Fibroblast of skin of left biceps (primary cell): ENCODE measurements at places on chromosomes 7 and 10.

DNA sequence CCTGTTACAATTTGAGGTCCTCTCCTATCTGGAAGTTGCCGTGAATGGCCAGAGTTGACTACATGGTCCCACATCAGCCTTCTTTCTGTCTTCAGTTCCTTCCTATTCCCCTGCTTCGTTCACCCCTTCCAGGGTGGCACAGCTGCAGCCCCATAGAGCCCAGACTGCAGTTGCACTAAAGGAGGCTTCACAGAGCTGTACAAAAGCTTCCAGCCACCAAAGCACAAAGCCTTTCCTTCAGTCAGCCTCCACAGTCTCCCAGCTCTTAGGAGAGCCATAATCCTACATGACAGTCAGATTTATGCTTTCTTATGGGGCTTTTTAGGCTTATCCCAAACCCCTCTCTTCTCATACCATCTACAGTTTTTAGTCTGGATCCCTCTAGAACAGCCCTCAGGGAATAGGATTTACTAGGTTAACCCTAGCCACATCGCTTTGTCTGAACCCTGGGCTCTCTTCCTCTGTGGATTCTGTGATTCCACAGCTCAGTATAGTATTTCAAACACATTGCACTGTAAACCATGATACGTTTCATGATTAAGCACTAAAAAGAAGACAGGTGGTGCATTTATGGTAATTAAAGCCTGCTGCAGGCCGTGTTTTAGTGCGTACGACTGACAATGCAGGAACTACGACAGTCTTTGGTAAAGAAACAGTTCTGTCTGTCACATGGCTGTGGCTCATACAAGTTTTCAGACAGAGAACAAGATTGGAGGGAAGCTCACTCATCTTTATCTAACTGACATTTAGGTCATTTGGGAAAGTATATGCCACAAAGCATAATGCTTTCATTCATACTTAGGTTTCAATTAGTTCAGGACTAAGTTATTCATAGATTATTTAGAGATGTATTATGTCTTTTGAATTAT, 208.3 kb upstream of the KMT2E start:
- DNase-seq = no peak

- no peak for DNase-seq
Observed at GRCh38 chr10:115996031-115996430, 277.0 kb downstream of the GFRA1 start.

GRCh38 chr7:21159506-21159905, 268.4 kb upstream of the SP4 start:
- no peak for DNase-seq

GRCh38 chr7:31190906-31191305, 138.8 kb downstream of the ADCYAP1R1 start:
- no peak for DNase-seq

DNA sequence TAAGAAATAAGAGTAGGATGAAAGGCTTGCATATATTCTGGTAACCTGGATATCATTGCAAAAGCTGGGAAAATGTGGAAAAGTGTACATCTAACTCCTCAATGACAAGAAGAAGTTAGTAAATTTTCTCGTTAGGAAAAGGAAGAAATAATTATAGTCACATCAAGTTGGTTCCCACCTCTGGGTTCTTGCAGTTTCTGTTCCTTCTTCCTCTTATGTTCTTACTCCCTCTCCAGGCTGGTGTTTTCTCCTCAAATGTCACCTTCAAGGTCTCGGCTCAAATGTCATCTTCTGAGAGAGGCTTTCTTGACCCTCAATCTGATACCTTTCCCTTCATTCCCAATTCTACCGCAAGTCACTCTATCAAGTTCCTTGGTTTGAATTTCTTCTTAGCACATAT, 64.4 kb downstream of the ENTPD1 start:
- DNase-seq = no peak

DNA sequence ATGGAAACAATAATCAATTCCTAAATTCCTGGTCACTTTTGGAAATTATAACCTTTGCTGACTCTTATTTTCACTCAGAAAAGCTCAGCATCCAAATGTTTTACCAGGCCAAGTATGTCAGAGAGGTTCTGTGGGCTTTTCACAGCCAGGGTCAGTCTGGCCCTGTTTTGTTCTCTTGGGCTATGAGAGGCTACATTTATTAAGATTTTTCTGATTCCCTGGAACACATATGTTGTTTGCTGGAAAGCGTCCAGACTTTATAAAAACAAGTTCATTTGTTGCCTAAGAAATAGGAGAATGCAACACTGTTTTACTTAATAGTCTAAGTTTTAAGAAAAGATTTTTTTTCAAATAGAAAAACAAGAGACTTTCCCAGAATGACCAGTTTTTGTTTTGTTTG, 238.4 kb upstream of the PLXDC2 start:
- no peak for DNase-seq

DNA sequence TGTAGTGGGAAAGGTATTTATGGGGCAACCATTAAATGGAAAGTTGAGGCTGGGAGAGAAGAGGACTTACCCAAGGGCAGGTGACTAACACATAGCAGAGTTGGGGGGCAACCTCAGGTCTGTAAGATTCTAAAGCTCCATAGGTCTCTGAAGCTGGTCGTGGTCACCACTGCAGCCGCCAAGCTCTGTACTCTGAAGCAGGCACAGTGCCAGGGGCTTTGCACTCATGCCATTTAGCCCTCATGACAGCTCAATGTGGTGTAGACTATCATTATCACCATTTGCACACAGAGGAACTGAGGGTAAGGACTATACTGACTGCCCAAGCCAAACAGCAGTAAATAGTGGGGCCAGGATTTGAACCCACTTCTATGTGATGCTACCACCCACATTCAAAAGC, 32.5 kb upstream of the TMEM273 start:
- DNase-seq = no peak

DNA sequence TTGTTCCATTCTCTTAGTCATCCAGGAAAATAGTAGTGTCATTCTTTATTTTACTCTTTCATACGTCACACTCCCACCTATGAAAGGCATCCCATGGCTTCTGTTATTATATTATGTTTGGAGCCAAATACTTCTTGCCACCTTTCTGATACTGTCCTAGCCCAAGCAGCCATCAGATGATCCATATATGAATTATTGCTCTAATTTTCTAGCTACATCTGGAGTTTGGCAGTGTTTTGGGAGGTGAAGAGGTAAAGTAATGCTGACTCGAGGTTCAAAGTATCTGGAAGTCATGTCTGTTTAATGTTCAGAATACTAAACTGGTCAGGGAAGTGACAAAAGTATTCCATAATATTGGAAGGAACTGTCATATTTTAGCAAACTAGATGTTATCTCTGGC, 362.5 kb downstream of the GPR37 start:
- no peak for DNase-seq

DNA sequence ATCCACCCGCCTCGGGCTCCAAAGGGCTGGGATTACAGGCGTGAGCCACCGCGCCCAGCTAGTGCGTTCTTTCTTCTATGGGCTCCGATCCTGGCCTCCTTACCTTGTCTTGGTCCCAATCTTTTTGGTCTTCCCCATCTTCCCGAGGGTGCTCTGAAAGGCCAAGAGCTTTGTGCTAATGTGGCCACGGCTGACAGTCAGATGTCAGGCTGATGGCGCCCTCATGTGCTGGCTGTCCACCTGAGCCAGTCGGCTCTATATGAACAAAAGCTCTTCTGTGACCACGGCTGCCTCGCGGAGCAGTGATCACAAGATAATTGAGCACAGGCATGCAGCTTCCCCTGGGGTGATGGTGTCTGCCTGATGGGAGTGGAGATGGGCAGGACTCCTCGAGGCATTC, 11.0 kb upstream of the AHCYL2 start:
- no peak for DNase-seq

DNA sequence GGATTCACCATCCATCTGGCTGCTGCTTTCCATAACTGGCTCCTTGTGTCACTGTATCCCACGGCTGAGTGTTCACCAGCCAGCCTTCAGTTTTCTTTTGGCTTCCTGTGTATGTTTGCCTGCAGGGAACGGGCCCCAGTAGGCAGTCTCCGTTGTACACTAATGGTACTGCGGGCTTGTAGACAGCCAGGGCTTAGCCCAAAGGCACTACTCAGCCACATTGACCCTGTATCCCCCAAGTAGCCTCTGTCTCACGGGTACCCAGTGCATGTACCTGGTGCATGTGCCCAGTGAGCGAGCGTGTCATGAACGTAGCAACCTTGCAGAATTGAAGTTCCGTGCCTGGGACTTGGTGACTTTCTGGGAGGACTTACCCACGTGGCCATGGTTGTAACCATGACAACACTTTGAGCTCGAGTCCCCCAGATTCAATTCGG, 6.1 kb downstream of the PFKFB3 start:
- DNase-seq = no peak

- DNase-seq = no peak
Observed at GRCh38 chr7:53095731-53096501, 60.5 kb downstream of the POM121L12 start.

- no peak for DNase-seq
Observed at GRCh38 chr10:102644066-102644645, at the start of gene TRIM8. Gene TRIM8 (plus strand): TSS chr10:102644479. CDS start chr10:102644618, 139 bp downstream.

DNA sequence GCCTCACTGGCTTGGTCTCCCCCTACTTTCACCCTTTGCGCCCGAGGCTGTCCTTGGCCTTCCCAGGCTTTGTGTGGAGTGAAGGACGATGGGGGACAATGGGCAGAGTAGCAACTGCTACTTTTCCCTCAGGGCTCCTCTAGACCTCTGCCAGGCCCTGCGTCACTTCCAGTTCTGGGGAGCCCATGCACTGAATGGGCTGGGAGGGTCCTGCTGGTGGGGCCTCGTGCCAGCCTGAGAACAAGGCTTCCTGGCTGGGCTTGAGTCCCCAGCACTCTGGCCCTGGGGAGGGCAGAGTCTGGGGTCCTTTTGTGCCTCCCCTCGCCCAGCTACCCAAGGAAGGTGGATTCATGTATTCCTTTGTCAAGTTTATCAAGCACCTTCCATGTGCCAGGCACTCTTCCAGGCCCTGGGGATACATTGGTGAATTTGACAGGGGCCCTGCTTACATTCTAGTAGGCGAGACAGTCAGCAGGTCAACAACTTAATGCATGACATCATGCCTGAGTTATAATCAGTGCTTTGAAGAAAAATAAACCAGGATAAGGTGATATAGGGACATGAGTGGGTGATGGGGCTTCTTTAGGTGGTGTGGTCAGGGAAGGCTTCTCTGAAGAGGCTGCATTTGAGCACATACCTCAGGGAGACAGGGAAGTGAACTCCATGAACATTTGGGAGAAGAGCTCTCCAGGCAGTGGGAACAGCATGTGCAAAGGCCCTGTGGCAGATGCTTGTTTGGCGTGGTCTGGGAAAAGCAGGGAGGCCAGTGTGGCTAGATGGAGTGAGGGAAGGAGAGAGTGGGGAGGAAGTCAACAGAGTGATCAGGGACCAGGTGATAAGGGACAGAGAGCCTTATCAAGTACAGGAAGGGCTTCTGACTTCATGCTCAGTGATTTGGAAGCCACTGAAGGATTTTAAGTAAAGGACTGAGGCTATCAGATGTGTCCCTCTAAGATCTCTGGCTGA, 14.1 kb downstream of the ZMIZ1 start:
- DNase-seq = no peak

DNA sequence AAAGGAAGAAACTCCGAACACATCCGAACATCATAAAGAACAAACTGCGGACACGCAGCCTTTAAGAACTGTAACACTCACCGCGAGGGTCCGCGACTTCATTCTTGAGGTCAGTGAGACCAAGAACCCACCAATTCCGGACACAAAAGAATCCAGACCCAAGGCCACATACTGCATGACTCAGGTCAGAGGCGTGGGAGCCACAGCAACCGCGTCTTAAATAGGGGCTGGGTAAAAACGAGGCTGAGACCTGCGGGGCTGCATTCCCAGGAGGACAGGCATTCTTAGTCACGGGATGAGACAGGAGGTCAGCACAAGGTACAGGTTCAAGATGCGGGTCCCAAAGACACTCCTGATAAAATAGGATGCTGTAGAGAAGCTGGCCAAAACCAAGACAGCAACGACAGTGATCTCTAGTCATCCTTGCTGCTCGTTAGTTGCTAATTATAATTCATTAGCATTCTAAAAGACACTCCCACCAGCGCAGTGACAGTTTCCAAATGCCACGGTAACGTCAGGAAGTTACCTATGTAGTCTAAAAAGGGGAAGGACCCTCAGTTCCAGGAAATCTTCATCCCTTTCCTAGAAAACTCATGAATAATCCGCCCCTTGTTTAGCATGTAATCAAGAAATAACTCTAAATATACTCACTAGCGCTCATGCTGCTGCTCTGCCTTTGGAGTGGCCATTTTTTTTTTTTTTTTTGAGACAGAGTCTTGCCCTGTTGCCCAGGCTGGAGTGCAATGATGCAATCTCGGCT, 19.3 kb downstream of the AP5Z1 start:
- DNase-seq = no peak

GRCh38 chr7:36029853-36030515, 123.1 kb upstream of the EEPD1 start:
- no peak for DNase-seq

- DNase-seq = no peak
Observed at GRCh38 chr10:42969147-42969546, 107.7 kb upstream of the RET start.

DNA sequence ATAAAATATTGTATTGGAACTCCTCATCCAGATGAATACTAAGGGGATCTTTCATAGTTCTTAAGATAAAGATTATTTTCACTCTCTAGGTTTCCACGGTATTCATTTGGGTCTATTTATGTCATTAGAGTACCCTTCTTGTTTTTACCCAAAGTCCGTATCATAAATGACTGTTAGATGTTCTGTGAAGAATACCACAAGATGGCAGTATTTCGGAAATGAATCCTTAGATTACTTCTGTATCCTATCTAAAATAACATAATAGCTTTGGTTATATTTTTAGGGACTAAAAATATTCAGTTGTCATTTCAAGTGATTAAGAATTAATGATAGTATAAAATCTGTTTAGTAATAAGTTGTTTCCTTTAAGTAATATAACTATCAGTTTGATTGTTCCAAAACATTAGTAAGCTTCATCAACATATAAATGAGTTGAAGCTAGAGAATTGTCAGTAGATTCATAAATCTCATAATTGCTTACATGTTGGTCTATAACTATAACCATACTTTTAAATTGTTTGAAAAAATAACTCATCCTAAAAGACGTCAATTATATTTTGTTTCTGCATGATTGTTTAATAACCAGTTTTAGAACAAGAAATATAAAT, 337.5 kb upstream of the KCND2 start:
- no peak for DNase-seq

DNA sequence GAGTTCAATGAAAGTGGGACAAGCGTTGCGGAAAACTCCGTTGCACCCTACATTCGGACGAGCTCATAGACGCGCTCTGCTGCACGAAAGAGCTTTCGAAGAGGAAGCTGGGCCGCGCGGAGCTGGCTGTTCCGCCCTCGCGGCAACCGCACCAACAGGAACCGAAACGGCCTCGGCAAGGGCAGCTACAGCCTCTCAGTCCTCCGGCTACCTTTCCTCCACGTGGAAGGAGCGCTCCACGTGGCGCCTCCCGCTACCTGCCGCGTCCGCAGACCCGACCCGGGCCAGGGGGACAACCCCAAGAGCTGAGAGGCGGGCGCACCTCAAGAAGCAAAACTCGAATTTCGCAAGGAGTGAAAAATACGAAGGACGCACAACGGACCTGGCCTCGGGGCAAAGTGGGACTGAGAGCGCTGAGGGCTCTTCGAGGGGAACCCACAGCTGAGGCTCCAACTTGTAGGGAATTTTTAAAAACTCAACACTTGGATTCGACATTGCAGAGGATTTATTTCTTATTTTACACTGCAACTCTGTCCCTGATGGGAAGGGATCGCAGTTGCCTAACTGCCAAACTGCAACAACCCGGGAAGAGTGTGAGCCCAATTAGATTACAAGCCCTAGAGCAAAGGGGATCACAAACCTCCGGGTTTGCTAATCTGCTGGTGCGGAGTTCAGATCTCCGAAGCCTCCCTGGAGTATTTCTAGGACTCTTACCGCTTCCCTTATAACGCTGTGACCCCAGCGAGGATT, 1.4 kb downstream of the HPSE2 start:
- no peak for DNase-seq

- peak; percentile 37 for DNase-seq
Observed at GRCh38 chr7:1883031-1883761, 213.1 kb downstream of the ELFN1 start.
